H54 (cell line): ENCODE measurements at places on chromosomes 12 and 14.

GRCh38 chr12:114316076-114316475 lies 89.9 kb downstream of the TBX5 start:
- peak; percentile 19 for DNase-seq

DNA sequence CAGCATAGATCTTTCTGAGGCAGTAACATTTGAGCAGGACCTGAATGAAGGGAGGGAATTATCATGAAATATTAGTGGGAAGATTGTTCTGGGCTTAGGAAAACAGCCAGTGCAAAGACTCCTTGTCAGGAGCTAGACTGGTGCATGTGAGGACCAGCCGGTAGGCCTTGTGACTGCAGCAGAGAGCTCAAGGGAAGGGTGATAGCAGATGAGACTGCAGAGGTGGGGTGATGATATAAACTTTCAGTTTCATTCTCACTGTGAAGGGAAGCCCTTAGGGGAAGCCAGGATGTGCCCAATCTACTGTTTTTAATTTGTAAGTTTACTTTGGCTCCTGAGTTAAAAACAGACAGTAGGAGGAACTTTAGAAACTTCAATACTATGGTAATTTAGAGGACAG lies 12.4 kb downstream of the IL22 start:
- DNase-seq, result no peak

GRCh38 chr14:60681271-60681670 lies 32.0 kb upstream of the SIX1 start:
- no peak for DNase-seq

GRCh38 chr12:58224536-58225105 lies 283.3 kb downstream of the ATP23 start:
- DNase-seq, result no peak

GRCh38 chr14:91253795-91254323 lies 9.4 kb upstream of the GPR68 start:
- DNase-seq, result no peak

DNA sequence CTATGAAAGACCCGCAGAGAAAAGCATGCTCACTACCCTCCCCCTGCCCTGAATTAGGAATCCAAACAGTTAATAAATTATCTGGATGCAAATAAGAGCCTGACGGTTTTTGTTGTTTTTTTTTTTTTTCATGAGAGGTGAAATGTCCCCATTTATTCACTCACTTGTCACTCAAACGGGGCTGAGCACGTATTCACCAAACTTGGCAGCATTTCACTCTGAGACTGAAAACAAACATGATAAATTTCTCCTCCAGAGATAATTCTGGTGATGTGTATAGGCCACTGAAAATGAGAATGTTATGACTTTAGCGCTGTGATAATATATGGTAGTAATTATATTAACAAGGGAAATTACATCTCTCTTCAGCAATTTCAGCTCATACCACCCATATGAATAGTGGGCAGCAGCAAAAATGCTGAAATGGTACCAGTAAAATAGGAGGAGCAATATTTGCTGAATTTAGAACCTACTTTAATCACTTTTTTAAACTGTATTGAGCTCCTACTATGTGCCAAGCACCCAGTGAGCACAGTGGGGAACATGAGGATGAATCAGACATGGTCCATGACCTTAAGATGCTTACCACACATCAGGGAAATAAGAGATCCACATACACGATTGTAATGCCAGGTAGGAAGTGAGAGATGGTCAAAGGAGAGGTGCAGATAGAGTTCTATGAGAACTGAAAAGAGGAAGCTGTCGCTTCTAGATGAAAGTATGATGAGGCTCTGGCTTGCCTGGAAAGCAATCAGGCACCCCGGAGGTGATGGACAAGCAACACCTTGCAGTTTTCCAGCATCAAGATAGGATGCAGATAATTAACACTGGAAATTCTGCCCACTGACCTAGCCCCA lies 286.5 kb upstream of the TMPO start:
- DNase-seq, result no peak
